ENCODE measurements at places on chromosomes 3 and 15.

- DNase-seq, result no peak
Measured at GRCh38 chr3:66483006-66483405, 17.8 kb downstream of the LRIG1 start.

GRCh38 chr3:143040261-143040879 is 39.0 kb downstream of the U2SURP start:
- DNase-seq, result peak; percentile 35

DNA sequence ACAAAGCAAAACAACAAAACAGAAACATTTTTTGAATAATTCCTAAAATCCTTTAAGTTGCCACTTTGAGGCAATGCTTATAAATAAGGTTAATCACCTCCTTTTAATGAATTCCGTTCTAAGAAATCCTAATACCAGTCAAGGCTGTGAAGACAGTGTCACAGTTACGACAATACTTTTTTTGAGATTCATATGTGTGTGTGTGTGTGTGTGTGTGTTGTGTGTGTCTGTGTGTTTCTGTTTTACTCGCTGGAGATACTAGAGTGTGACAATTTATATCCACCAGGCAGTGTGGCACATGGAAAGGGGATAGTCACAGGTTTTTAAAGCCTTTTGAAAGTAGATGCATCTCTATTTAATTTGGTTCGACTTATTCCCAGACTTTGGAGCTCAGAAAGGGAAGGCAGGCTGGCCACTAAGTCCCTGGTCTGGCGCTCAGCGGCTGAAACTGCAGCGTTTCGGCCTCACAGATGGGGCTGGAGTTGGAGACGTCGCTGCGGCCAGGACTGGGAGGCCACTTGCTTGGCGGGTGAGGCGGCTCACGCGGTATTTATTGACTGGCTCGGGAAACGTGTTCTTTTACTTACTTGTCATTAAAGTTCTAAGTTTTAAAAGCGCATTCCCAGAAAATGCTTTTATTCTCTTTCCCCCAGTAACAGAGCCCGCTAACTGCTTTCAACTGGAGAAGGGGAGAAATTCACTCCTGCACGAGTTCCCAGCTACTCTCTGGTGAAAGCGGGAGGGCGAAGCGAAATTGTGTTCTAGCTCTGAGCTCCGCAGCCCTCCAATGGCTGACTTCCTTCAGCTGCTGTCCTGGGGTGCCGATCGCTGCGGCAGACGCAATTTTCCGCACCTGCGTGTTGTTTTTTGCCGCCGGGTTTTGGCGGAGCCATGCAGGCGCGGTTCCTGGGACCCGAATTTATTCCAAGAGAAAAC is 13.7 kb downstream of the ZIC1 start:
- no peak for DNase-seq

DNA sequence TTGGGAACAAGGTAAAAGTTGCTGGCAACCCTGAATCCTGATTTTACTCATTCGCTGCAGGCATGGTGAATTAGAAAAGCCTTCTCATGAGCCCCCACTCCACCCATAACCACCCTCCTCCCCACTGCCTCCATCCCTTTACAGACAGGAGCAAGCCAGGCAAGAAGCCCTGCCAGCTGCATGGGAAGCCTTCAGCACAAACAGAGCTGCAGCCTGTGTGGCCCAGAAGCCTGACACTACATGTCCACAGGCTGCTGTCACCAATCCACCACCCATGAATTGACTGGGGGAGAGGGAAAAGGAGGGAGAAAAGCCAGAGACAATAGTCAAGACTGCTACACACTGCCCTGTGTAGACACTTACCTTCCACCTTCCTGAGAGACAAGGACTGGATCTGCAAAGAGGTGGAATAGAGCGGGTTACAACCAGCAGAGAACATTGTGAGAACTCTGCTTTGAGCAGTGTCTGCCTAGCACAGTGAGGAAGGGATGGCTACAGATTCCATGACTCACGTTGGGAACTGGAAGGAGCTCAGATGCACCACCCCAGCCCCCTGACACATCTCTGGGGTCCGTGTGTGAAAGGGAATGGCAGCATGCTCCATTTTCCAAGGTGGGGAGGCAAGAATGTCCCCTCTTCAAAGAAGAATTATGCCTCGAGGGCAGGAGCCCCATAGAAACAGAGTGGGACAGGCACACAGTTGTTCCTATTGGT is 33.9 kb downstream of the DZIP1L start:
- no peak for DNase-seq

GRCh38 chr3:37762286-37762685 is 99.4 kb upstream of the CTDSPL start:
- no peak for DNase-seq

- DNase-seq, result no peak
Measured at GRCh38 chr3:52714335-52715302, 8.7 kb downstream of the SPCS1 start.
